ENCODE measurements at places on chromosomes 11 and 22.

DNA sequence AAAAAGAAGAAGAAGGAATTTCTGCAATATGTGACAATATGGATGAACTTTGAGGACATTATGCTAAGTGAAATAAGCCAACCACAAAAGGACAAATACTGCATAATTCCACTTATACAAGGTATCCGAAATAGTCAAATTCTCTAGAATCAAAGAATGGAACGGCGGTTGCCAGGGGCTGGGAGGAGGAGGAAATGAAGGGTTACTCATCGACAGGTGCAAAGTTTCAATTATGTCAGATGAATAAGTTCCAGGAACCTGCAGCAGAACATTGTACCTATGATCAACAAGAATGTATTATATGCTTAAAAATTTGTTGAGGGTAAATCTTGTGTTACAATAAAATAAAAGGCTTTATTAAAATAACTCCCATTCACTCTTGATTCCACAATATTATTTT lies 49.0 kb downstream of the SC5D start:
- DNase-seq, result no peak

DNA sequence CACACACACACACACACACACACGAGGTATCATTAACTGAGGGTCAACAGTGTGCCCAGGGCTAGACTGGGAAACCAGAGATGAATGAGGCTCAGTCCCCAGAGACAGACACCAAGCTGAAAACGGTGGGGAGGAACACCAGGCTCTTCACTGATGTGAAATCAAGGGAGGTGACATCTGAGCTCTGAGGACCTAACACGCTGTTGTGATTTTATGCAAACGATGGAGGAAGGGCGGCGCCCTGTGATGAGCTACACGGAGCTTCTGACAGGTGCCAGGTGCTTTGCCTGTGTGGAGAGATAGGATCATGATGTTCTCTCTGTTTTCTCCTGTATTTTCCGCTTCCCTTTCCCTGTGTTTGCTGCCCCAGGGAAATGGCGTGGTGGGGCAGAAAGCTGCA lies 6.5 kb upstream of the CYB5R3 start:
- DNase-seq, result no peak

DNA sequence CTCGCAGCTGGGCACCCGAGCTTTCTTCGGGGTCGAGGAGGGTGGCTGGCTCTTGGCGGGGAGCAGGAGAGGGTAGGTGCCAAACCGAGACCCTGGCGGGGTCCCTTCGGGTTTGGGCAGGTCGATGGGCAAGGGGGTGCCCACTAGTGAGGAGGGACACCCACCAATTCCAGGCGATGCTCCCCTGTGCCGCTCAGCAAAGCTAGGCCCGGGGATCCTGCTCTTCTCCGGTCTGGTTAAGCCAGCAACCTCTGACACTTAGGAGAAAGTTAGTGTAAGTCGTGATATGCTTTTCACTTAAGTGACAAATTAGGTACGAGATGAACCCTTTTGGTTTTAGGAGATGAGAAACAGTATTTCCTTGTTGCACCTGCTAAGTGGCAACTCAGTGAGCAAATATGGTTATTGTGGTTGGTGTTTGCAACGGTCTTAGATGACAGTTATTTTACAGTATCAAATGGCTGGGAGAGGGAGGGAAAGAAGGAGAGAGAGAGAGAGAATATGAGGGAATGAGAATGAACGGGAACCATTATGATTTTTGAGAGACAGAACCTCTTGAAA lies 565 bp downstream of the NUCB2 start:
- no peak for DNase-seq

DNA sequence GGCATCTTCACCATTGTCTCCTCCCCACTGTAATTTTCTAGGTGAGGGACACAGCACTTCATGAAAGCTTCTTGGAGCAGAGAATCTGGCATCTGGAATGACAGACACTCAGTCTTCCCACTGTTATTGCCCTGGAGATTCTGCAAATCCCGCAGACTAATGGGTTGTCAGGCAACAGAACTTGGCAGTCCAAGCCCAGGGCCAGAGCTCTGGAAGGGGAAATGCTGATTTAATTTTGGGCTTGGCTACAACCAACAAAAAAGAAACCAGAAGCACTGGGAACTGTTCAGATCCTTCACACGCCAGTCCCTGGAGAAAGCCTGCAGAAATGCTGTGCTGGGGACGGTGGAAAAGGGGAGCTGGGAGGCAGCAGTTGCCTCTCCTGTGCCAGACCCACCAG lies 71.5 kb upstream of the BID start:
- no peak for DNase-seq

- DNase-seq, result no peak
These were observed 111.7 kb downstream of the GGTLC2 start for GRCh38 chr22:22756109-22756508.

- DNase-seq, result no peak
These were observed 33.0 kb downstream of the SAMM50 start for GRCh38 chr22:43988116-43988820.

- DNase-seq, result no peak
These were observed 157.2 kb upstream of the CARD18 start for GRCh38 chr11:105296806-105297205.

GRCh38 chr11:59866397-59866796 lies at the start of gene TCN1:
TSS of gene TCN1 (minus strand) at chr11:59866487. CDS start at chr11:59866470, 17 bp downstream.
- no peak for DNase-seq

DNA sequence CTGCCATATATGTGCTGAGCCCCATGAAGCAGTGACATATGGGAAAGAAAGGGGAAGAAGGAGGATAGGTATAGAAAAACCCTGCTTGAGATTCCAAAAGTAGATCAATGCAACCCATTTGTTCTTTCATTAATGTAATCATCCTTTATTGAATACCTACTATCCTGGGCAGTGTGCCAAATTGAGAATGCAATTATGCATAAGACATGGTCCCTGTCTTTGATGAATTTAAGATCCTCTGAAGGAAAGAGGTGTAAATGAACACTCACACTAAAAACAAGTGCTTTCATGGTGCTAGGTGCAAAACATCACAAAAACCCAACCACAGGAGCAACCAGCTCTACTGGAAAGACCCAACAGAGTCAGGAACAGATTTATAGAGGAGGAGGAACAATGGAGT lies 29.7 kb downstream of the FLI1 start:
- DNase-seq, result no peak

- DNase-seq, result no peak
These were observed 9.8 kb downstream of the RPL27A start for GRCh38 chr11:8692417-8692816.

GRCh38 chr22:36327922-36328551 lies 59.7 kb downstream of the MYH9 start:
- no peak for DNase-seq

- DNase-seq, result no peak
These were observed 6.6 kb downstream of the NEAT1 start for GRCh38 chr11:65429068-65429681.

DNA sequence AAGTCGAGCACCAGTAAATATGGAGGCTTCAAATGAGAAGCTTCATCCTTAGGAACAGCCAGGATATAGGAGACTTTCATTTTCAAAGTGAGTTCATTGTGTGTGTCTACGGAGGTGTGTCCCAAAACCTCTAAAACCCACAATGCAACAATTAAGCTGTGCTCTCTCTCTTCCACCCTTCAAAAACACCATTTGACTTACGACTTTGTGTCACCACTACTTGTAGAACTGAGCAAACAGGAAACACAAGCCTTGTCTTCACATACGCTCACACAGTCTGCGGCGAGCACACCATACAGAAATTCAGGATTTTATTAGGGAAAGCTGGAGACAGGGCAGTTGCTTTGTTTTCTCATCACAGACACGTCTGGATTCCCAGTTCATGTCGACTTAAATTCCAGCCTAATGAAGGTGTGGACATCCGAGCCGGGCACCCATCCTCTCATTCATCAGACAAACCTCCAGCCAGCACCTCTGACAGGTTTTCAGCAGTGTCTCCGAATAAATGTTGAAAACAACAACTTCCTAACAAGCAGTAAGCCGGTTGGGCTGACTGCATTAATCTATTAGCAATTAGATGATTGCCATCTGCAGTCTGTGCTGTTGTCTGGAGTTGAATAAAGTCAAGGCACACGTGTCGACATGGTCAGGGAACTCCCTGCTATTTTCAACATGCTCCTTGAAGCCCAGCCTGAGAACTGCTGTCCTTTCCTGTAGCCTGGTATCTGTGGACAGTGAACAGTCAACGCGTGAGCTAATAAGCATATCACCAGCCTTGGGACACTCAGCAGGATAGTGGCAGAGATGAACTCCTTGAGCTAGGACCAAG lies 1411.1 kb downstream of the BRD1 start:
- no peak for DNase-seq

Measured in iPS-NIHi11 (cell line).